Activated CD4-positive, alpha-beta T cell treated with anti-CD3 and anti-CD28 coated beads for 4 hours (primary cell): ENCODE measurements at places on chromosomes 4 and X.

- no peak for DNase-seq
Measured at GRCh38 chr4:118032691-118033090, 1.6 kb upstream of the NDST3 start.

- no peak for DNase-seq
Measured at GRCh38 chr4:105327222-105327621, 146.6 kb downstream of the PPA2 start.

DNA sequence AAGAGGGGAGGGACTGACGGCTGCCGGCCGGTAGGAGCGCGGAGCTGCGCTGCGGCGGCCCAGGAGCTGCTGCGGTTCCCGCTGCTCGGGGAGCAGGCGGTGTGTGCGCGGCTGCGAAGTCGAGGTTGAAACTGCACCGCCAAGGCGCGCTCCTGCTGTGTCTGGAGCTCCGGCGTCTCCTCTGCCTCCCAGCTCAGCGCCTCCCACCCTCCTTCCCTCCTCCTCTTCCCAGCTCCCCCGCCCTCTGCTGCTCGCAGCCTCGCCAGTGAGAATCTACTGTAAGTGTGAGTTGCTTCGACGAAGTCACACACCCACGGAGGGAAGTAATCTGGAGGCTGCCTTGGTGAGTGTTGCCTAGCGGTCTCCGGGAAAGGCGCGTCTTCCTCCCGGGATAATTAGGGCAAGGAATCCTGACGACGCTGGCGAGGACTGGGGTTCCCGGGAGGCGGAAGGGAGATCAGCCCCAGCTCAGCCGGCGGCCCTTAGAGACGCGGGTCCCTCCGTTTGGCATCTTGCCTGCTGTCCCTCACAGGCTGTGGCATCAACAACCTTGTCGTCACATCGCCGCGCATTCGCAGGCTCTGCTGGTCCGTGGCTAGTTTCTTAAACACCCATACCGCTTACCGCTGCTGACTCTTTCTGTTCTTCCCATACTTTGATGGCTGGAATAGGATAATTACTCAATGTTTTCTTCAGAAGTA is at the start of gene EPHA5:
EPHA5 (minus strand) TSS at position 159 of the 701 bp plus-strand sequence. CDS start 747 bp downstream, outside the sequence.
- no peak for DNase-seq

- no peak for DNase-seq
Measured at GRCh38 chr4:3318561-3319021, 25.8 kb downstream of the RGS12 start.

- DNase-seq: peak; percentile 20
Measured at GRCh38 chr4:176193938-176194337, 1.4 kb downstream of the SPATA4 start.

DNA sequence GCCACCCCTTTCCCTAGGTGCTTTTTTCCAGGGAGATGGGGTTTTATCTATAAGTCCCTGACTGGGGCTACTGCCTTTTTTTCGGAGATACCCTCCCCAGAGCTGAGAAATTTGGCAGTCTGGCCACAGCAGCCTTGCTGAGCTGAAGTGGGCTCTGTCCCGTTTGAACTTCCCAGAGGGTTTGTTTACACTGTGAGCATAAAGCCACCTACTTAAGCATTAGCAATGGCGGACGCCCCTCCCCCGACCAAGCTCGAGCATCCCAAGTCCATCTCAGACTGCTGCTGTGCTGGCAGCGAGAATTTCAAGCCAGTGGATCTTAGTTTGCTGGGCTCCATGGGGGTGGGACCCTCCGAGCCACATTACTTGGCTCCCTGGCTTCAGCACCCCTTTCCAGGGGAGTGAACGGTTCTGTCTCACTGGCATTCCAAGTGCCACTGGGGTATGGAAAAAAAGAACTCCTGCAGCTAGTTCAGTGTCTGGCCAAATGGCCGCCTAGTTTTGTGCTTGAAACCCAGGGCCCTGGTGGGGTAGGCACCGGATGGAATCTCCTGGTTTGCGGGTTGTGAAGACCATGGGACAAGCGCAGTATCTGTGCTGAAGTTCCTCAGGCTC is 456.4 kb upstream of the HTR2C start:
- no peak for DNase-seq

DNA sequence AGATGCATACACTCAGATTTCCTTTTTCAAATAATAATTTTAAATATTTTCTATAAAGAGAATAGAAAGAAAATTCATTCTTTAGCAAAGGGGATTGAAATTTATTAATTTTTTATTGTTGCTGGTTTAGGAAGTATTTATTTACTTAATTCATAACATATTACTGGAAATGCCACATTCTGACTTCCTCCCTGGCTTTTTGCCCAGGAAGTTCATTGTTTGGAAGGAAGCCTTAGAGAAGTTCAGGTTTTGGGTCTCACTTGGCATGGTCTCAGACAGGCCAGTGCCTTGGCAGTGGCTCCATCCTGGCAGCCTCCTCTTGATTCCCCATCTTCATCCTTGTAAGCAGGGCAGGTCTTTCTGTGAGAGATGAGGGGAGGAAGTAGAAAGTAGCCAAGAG is 50.5 kb downstream of the IL15 start:
- no peak for DNase-seq

DNA sequence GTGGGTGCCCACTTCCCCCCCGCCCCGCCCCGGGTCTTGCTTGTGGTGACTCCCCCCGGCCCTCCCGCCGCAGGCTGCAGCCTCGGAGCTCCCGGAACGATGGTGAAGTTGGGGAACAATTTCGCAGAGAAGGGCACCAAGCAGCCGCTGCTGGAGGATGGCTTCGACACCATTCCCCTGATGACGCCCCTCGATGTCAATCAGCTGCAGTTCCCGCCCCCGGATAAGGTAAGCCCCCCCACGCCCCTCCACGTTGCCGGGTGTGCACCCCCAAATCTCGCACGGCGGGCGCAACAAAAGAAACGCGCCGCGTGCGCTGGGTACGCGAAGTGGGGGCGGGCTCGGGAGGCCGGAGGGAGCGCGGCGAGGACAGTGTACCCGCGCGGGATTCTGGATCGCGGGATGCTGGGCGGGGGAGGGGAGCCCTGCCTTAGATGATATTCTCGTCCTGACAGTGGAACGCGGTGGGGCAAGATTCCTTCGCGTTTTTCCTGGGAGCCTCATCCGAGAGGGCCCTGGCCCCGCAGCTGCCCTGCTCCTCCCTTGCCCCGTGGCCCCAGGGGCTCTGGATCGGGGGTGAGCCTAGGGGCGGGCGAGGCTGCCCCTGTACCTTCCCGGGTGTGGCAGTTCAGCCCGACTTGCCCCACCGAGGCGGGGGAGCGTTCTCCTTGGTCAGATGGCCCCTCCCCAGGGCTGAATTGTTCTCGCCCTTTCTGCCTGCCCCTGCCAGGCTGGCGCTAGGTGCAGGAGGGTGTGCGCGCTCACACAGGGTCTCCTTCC is 819 bp downstream of the NSG1 start:
- DNase-seq: no peak

DNA sequence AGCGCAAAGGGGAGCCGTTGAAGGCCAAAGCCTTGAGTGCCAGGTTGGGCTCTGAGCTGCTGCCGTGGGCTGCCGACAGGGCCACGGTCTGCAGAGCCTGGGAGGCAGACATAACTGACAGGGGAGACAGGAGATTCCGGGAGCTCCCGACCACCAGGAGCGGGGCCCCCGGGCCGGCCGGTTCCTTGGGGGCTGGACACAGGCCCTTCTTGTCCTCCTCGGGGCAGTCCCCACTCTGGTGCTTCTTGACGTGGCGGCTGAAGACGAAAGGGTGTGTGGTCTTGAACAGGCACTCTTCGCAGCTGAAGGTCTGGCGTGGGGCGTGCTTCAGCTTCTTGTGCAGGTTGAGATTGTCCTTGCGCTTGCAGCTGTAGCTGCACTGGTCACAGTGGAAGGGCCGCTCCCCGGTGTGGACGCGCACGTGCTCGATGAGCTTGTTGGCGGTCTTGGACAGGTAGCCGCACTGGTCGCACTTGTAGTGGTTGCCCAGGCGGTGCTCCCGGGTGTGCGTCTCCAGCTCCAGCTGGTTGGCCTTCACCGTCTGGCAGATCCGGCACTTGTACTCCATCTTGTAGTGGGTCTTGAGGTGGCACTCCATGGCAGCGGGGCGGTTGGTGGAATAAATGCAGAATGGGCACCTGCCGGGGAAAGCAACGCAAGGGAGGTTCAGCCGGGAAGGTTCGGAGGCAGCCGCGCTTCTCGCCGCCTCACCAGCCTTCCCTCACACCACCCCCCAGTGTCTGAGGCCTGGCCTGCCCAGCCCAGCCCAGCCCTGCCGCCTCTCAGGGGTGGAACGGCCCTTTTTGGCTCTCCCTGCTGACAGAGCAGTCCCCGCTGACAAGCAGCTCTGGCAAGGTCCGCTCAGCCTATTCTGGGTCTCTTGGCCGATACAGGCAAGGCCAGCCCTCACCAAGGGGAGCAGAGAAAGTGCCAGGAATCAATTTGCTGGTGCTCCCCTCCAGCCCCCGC is 81.3 kb downstream of the C4orf51 start:
- DNase-seq: no peak

DNA sequence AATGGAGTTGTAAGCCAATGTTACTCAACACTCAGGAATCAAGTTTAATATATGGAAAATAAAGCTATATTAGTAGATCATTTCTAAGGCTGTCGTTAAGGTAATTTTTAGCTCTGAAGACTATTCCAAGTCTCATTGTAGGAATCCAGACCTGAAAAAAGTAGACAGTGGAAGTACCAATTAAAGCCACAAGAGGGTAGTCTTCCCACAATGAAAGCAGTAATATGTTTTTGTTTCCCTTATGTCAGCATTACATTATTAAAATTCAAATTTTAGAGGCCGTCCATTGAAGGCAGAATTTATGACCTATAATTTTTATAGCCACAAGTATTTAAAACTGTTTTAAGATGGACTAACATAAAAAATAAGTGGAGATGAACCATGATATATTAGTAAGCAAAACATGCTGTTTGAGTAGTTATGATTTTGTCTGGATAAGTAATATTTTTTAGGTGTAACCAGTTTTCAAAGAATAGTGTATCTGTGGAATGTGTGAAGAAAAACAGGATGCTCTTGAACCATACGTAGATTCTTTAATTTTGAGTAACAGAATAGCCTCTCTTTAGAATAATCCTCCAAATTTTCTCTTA is 372.6 kb upstream of the TECRL start:
- DNase-seq: no peak

- DNase-seq: no peak
Measured at GRCh38 chrX:106278951-106279350, 110.8 kb downstream of the PWWP3B start.

- DNase-seq: no peak
Measured at GRCh38 chr4:25756503-25756902, 100.9 kb downstream of the SLC34A2 start.

DNA sequence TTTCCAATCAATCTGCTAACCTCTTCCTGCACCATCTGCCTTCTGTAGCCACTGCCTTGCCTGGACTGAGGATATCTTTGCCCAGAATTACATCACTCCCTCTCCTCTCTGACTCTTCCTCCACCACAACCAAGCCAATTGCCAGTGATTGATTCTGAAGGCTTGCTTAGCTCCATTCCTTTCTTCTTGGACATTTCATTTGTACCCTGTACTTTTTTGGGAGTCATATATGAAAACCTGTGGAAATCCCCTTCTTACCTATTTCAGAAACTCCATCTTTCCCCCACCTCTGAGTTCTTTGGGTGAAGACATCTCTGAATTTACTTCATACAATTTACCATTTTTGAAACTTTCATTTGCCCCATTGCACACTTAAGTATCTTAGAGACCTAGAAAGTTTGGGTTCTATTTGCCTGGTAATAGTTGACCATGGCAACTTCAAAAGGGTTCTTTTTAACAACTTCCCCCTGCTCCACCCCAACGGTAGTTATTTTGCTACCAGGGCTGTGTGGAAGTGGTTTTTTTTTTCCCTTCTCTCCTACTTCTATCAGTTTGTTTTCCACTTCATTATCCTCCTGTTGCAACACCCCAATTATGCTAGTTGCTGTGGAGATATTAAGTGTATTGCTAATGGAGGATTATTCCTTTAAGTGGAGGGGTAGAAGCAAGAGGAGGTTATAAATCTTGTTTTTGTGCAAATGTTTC is 14.3 kb downstream of the SGMS2 start:
- DNase-seq: no peak

GRCh38 chrX:154729439-154729838 is 21.4 kb downstream of the GAB3 start:
- DNase-seq: no peak

DNA sequence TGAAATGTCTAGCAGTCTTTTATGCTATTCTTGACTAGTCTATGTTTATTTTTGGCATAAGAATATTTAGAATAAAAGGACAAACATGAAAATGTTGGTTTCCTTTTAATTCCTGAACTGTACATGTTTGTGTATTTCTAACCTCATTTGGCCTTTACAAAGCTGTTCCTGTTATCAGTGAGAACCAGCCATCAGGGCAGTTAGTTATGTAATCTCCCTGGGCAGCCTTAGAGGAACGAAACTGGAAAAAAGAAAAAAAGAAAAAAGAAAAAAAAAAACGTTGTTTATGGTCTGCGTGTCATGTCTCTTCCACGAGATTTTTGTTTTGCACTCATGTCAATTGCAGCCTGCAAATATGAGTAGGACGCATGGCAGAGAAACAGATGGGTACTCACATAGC is 193.7 kb downstream of the MAGEB5 start:
- no peak for DNase-seq
